ENCODE measurements at places on chromosomes 1 and 21.

- DNase-seq = no peak
Measured at GRCh38 chr1:187563191-187563590, 734.4 kb downstream of the PLA2G4A start.

- peak; percentile 59 for DNase-seq
Measured at GRCh38 chr1:198465201-198466144, 75.0 kb downstream of the ATP6V1G3 start.

DNA sequence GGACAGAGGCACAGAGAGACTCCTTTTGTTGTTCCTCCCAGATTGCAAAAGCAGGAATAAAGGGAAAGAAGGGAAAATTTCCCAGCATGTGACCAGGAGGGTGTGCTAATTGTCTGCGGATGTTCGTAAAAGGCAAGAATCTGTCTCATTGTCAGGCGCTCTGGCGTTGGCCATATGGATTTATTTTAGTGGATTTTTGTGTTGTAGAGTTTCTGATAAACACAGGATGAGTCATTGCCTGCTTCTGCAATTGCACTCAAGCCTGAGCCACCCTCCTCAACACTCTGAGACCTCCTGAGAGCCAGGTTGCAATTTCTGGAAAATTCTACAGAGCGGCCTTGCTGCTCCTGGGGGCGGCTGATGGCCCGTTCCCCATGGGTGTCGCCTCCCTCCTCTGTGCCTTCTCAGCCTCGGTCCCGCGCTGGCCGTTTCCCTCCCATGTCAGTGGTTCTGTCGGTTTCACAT is 227.7 kb downstream of the KAZN start:
- DNase-seq = no peak

- DNase-seq = no peak
Measured at GRCh38 chr1:61403679-61404596, 321.0 kb downstream of the TM2D1 start.

GRCh38 chr1:223276029-223276428 is 87.9 kb downstream of the SUSD4 start:
- no peak for DNase-seq

Measured in NB4 (cell line).